ENCODE measurements at places on chromosomes 3 and 15.
A peak's percentile ranks its signal among the peaks of the same experiment; 100 is the strongest.

- DNase-seq: peak; percentile 75
Measured at GRCh38 chr3:8301977-8302735, 199.5 kb upstream of the LMCD1 start.

- no peak for DNase-seq
Measured at GRCh38 chr15:69780374-69780773, 317.3 kb downstream of the TLE3 start.

DNA sequence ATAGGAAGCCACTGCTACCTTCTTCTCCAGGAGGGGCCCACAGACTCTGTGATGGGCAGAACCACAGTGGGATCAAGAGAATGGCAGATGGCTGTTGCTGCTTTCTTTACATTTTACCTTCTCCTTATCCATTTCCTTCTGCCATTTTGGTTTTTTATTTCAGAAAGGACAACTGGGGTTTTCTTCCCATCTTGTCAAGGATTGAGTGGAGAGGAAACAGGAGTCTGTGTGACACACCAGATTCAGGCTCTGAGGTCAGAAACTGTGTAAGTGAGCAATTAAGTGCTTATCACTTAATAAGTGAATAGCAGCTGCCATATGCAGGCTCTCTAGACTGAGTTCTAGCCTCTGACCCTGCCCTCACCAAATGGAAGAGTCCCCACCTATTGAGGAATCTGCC lies 47.3 kb downstream of the ITGB5 start:
- DNase-seq: no peak

DNA sequence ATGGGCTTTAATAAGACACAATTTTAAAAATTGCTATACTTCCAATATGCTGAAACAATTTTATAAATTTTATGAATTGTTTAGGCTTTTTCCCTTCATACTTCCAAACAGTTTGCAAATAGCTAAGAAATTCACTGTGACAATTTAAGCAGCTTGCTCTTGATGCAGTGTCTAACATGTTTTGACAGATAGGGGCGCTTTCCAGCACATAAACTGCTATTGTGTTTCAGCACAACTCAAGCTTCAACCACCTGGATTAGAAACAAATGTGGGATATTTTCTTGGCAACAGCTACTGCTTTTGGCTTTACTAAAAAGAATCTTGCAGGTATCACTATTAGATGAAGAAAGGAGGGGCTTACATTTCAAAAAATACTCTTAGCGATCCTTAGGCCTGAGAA lies 565.8 kb upstream of the DPPA4 start:
- no peak for DNase-seq

GRCh38 chr15:85555875-85556617 lies 175.6 kb downstream of the AKAP13 start:
- DNase-seq: no peak

All from AG20443 (cell line).